ENCODE measurements at places on chromosomes 2 and 18. TPM values are rescaled to one million over a fixed set of nuclear protein-coding genes. Genes with fewer than 3 reads are reported as not detected.

DNA sequence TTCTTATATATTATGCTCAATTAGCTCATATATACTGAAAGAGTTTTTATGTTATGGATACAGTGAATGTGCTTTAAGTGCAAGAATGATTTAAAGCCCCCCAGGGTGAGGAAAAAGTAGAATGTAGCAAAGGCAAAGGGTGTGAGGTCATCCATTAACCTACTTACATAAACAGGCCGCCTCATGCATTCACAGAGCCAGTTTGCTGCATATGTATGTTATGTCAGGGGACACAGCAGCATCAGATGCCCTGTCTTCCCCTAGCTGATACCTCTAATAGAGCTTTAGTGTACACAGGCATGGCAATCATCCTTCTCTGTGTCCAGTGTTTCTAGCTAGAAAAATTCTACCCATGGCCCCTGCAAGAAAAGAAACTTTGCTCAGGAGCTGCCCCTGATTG is 187.8 kb upstream of the FSHR start:
- no peak overlapping the region for H3K27ac ChIP-seq
- no peaks in the 10 kb centered on the region for H3K4me1 ChIP-seq
- no peaks in the 10 kb centered on the region for H3K27me3 ChIP-seq

The SLC40A1 gene
- 48.8 TPM for total RNA-seq

DNA sequence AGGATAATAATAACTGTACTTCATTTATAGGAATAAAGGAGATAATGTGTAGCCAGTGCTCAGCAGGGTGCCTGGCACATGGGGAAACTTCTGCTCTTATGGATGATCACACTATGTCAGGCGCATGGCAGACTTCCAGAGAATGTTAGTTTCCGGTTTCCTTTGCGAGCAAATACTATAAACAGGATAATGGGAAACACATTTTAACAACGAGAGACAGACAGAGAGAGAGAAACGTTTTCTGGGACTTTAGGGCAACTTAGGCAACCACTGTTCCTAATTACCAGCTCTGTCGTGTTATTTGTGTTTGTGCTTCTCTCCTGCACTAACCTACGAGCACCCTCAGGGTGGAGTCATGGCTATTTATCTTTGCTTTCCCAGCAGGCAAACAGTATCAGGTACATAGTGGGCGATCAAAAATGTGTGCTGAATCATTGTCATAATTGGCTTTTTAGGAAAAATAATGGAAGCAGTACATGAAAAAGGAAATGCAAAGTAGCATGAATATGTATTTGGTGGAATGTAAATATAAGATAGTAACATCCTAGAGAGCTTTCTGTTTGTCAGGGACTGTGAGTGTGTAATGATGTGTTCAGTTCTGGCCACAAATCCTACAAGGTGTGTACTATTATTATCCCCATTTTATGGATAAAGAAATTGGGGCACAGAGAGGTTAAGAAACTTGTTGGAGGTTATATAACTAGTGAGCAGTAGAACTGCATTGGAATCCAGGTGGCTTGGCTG is 36.8 kb upstream of the IGFBP2 start:
- no peaks in the 10 kb centered on the region for H3K4me1 ChIP-seq
- H3K4me3 ChIP-seq: no peak overlapping the region
- no peak overlapping the region for H3K27ac ChIP-seq
- H3K27me3 ChIP-seq: no peaks in the 10 kb centered on the region
- H3K36me3 ChIP-seq: no peaks in the 10 kb centered on the region

The PSTPIP2 gene
- 10.6 TPM for total RNA-seq

GRCh38 chr2:41954304-41955291 is 93.2 kb upstream of the PKDCC start:
- no peak overlapping the region for H3K4me3 ChIP-seq
- H3K36me3 ChIP-seq: no peaks in the 10 kb centered on the region
- H3K27me3 ChIP-seq: no peaks in the 10 kb centered on the region

GRCh38 chr18:24011123-24011917 is 3.2 kb upstream of the TTC39C start:
- no peaks in the 10 kb centered on the region for H3K27me3 ChIP-seq
- DNase-seq: no peak
- H3K36me3 ChIP-seq: no peaks in the 10 kb centered on the region
- no peak overlapping the region for H3K27ac ChIP-seq
- H3K4me3 ChIP-seq: no peak overlapping the region

The IL37 gene
- not detected for total RNA-seq

The KCMF1 gene
- 66.7 TPM for total RNA-seq

DNA sequence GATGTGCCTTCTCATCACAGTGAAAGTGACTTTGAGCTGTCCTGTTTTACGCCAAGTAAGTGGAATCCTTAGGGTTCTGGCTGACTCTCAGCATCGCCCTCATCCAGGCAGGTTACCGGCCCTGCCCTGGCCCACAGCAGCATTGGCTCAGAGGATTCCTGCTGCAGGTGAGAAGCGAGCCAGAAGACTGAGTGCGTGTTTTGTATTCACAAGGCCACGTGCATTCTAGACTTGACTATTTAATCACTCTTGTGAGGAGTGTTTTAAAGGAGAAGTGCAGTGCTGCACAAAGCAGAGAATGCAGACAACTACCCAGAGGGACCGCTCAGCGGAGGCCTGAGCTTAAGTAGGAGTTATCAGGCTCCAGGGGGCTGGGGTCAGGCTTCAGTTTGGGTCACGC is 48.3 kb downstream of the LAMA3 start:
- no peak overlapping the region for H3K4me3 ChIP-seq
- H3K4me1 ChIP-seq: no peaks in the 10 kb centered on the region
- no peaks in the 10 kb centered on the region for H3K27me3 ChIP-seq
- H3K27ac ChIP-seq: no peak overlapping the region
- DNase-seq: no peak

DNA sequence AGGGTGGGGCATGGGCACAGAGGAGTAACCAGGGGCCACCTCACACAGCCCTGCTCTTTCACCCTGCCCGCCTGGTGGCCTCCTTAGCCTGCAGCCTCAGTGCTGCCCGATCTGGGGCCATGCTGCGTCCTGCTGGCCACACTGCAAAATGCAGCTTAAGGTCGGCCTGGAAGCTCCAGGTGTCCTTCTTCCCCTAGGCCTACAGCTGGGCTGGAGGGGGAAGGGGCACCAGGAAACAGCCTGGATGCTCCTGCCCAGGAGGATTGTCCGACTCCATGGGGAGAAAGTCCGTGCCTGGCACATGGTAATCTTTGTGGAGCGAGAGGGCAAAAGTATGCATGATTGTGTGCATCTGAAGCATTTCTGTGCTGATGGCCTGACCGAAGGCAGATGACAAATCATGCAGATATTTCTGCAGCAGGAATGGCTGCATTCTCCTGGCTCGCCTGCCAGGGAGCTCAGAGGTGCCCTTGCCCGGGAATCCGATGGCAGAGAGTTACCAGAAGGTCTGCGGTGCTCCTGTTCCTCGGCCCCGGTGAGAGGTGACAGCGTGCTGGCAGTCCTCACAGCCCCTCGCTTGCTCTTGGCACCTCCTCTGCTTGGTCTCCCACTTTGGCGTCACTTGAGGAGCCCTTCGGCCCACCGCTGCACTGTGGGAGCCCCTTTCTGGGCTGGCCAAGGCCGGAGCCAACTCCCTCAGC is 12.8 kb upstream of the ALPP start:
- H3K36me3 ChIP-seq: no peaks in the 10 kb centered on the region
- no peaks in the 10 kb centered on the region for H3K4me1 ChIP-seq
- no peak for DNase-seq
- no peaks in the 10 kb centered on the region for H3K27me3 ChIP-seq
- H3K4me3 ChIP-seq: no peak overlapping the region

The NGEF gene
- total RNA-seq: 3.1 TPM

The BCL11A gene
- 2.0 TPM for total RNA-seq

DNA sequence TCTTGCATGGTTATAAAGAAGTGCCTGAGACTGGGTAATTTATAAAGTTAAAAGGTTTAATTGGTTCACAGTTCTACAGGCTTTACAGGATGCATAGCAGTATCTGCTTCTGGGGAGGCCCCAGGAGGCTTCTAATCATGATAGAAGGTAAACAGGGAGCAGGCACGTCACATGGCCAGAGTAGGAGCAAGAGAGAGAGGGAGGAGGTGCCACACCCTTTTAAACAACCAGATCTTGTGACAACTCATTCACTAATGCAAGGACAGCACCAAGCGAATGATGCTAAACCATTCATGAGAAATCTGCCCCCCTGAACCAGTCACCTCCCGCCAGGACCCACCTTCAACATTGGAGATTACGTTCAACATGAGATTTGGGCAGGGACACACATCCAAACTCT is 141.1 kb downstream of the EN1 start:
- H3K4me1 ChIP-seq: no peaks in the 10 kb centered on the region
- no peaks in the 10 kb centered on the region for H3K36me3 ChIP-seq
- DNase-seq: no peak
- H3K4me3 ChIP-seq: no peak overlapping the region
- H3K27me3 ChIP-seq: peaks cover under 1% of the 10 kb centered on the region

- H3K36me3 ChIP-seq: no peaks in the 10 kb centered on the region
- no peak overlapping the region for H3K4me3 ChIP-seq
- H3K27ac ChIP-seq: no peak overlapping the region
- H3K4me1 ChIP-seq: no peaks in the 10 kb centered on the region
- DNase-seq: no peak
- no peaks in the 10 kb centered on the region for H3K27me3 ChIP-seq
These were observed 101.1 kb downstream of the SH3YL1 start for GRCh38 chr2:162473-163382.

The GREB1 gene
- 7.2 TPM for total RNA-seq

The COLEC12 gene
- total RNA-seq: 46.1 TPM

GRCh38 chr2:137220438-137220993 is 455.2 kb downstream of the THSD7B start:
- H3K4me3 ChIP-seq: no peak overlapping the region
- DNase-seq: no peak
- no peaks in the 10 kb centered on the region for H3K4me1 ChIP-seq
- no peaks in the 10 kb centered on the region for H3K36me3 ChIP-seq

DNA sequence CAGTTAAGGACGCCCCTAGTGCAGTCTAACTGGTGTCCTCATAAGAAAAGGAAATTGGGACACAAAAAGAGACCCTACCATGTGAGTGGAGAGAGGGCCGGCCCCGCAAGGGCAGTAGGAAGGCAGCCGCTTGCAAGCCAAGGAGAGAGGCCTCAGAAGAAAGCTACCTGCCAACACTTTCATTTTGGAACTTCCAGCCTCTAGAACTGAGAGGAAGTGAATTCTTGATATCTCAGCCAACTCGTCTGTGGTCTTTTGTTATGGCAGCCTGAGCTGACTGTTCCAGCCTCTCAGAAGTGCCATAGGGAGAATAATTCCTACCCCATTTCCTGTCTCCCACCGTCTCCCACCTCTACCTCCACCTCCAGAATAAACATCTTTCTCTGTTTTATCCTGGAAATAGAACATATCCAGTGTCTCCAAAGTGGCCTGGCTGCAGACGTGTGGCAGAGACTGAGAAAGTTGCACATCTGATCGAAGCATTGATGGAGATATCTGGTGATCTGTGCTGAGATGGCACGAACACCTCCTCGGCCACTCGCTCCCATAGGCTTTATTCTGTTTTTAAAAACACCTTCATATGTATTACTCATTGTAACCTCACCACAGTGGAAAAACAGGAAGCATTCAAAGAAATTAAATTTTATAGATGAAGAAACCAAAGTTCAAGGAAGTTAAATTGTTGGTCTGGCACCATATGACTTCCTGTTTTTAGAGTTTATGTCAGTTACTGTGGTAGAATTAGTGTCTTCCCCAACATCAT is 39.5 kb upstream of the MARCO start:
- H3K4me1 ChIP-seq: no peaks in the 10 kb centered on the region
- no peaks in the 10 kb centered on the region for H3K36me3 ChIP-seq
- no peak overlapping the region for H3K4me3 ChIP-seq
- no peaks in the 10 kb centered on the region for H3K27me3 ChIP-seq
- no peak overlapping the region for H3K27ac ChIP-seq

- peak overlapping the region; percentile 38 for H3K4me3 ChIP-seq
- DNase-seq: peak; percentile 77
- no peaks in the 10 kb centered on the region for H3K36me3 ChIP-seq
- no peaks in the 10 kb centered on the region for H3K4me1 ChIP-seq
- no peak overlapping the region for H3K27ac ChIP-seq
- H3K27me3 ChIP-seq: no peaks in the 10 kb centered on the region
These were observed 30.2 kb upstream of the SSB start for GRCh38 chr2:169768262-169768995.

The TMEM198 gene
- total RNA-seq: 1.7 TPM

DNA sequence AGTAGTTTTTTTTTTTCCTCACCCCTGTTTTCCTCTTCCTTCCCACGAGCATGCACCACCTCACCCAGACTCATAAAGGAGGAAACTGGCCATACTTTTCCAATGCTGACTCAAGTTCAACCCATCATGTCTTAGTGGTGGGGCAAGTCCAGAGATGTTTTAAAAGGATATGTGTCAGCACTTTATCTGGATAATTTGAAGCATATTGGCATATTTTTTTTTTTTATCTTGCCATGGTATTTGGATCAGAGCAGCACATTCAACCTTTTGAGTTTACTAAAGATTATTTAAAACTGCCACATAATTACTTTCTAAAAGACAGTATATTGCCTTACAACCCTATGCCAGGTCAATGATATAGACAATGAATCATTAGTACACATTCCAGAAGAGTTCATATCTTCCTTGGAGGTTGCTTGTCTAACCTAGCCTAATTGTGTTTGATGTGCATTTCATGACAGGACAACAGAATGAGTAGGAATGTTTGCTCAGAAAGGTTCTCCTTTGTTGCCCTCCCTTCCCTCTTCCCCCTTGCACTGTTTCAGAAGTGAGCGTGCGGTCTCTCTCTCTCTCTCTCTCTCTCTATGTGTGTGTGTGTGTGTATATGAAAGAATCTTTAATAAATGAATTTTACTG is 950.7 kb upstream of the FAM98A start:
- no peak for DNase-seq
- H3K27me3 ChIP-seq: no peaks in the 10 kb centered on the region
- no peaks in the 10 kb centered on the region for H3K36me3 ChIP-seq
- no peak overlapping the region for H3K27ac ChIP-seq
- H3K4me3 ChIP-seq: no peak overlapping the region

The SERPINB12 gene
- total RNA-seq: not detected

The CHRND gene
- total RNA-seq: not detected

GRCh38 chr2:62447411-62447810 is 58.6 kb downstream of the TMEM17 start:
- no peaks in the 10 kb centered on the region for H3K36me3 ChIP-seq
- no peak overlapping the region for H3K4me3 ChIP-seq
- H3K4me1 ChIP-seq: no peaks in the 10 kb centered on the region
- H3K27ac ChIP-seq: no peak overlapping the region

DNA sequence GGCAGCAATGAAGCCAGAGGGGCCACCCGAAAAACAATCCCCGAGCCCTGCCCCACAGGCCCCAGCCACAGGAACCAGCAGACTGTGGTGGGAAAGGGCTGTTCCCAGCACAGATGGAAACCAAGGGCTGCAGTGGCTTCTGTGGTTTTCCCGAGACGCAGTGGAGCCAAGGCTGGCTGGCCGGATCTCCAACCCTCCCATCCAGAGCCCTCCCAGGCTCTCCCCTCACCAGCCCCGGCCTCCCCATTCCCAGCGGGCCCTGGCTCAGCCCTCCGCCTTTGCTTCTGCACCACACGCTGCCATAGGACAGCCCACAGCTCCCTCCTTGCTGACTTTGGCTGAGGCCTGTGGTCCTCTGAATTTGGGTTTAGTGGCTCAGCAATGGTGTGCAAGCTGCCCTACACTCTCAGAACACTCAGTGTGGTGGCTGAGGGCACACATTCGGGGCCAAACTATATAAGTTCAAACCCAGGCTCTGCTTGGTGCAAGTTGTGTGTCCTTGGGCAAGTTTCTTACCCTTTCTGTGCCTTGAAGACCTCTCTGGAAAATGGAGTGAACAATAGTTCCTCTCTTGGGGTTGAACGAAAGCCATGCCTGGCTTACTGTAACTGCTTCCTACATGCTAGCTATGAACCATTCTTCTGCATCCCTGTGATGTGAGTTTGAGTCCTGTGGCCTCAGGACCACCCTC is 200.1 kb downstream of the SMAD7 start:
- H3K4me1 ChIP-seq: no peaks in the 10 kb centered on the region
- DNase-seq: peak; percentile 88
- H3K27me3 ChIP-seq: no peaks in the 10 kb centered on the region
- H3K27ac ChIP-seq: peak overlapping the region; percentile 3
- no peak overlapping the region for H3K4me3 ChIP-seq
